ENCODE measurements at places on chromosomes 1 and 21.

DNA sequence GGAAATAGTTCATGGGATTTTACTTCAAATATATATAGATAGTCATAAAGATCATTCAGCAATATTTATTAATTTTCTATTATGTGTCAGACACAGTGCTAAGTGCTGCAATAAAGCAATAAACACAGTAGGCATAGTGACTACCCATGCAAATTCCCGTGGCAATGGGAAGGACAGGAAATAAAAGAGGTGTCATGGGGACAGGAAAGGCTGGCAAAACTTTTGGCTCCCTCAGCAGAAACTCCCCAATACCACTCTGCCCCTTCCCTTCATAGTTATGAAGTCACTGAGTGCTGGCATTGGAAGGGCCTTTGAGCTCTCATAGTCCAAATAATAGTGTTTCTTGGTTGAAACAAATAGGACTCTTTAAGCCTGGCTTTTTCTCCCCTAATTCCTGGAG is 104.4 kb upstream of the DPT start:
- DNase-seq, result no peak

GRCh38 chr1:116128664-116129063 is 17.5 kb downstream of the MAB21L3 start:
- DNase-seq, result no peak

DNA sequence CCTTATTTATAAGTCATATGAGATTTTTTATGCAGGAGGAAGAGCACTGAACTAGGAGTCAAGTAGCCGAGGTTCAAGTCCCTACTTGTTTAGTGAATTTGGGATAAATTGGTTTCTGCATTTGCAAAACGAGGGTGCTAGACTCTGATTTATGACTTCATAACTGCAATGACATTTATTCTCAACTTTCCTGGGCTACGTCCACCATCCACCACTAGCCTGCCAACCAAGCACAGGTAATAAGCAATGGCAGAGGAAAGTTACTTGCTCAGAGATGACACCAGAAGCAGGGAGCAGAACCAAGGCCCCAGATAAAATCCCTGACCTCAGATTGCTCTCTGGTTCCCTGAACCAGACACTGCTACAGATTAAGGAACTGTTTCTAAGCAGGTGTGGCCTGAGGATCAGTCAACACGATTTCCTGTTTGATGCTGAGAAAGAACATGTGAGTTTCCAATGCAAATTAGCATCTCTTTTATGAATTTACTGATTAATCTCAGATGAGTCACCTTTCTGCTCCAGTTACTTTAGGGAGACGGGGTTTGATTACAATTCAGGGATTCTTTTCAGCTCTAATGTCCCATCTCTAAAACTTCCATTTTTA is 52.7 kb downstream of the PLPP3 start:
- no peak for DNase-seq

- no peak for DNase-seq
Measured at GRCh38 chr1:215143497-215143896, 61.0 kb downstream of the KCNK2 start.

- no peak for DNase-seq
Measured at GRCh38 chr1:89302697-89303332, 30.2 kb upstream of the GBP5 start.

DNA sequence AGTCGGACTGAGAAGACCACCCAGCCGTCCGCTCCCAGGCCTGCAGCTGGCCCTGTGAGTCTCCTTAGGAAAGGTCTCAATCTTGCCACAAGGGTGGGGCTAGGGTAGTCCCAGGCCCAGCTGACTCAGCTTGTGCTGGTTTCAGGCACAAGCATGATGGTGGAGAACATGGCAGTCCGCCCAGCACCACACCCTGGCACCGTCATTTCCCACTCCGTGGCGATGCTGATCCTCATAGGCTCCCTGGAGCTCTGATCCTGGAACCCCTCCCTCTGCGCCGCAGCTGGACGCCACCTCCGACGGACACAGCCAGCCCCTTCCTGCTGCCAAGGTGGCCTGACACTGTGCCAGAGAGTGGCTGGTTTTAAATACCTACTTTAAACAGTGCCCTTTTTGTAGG is 10.7 kb downstream of the TMEM81 start:
- no peak for DNase-seq

DNA sequence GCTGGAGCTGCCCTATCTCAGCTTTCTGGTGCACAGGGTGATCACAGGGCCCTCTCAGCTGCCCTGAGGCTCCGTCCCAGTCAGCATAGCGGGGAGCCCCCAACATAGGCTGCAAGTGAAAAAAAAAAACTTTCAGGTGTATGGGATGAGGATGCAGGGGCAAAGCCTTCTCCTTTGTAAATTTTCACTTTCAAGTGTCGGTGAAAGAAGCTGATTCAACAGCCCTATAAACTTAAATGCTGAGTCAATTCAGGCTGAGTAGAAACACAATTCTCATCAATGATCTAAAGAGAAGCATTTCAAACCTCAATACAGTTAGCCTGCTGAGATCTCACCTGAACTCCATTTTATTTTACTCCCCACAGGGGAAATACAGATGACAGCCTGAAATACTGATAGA is 171.2 kb downstream of the SEC16B start:
- no peak for DNase-seq

DNA sequence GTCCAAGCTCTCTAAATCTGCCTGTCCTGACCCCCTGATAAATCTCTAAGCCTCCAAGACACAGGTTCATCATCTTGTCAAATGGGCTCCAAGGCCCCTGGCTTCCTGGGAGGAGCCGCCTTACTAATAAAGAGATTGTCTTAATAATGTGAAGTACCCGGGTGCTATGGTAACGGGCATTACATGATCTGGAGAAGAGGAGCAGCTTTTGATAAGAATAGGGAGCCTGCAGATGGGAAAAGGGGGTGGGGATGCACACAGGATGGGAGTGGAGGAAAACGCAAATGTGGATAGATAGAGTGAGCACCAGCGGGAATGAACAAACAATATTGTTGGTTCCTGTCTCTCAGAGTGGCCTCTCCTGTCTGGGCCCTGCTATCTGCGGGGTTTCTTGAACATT is 11.9 kb upstream of the RXRG start:
- DNase-seq, result no peak
